ENCODE measurements at places on chromosomes 12 and 14.
A peak's percentile ranks its signal among the peaks of the same experiment; 100 is the strongest.

DNA sequence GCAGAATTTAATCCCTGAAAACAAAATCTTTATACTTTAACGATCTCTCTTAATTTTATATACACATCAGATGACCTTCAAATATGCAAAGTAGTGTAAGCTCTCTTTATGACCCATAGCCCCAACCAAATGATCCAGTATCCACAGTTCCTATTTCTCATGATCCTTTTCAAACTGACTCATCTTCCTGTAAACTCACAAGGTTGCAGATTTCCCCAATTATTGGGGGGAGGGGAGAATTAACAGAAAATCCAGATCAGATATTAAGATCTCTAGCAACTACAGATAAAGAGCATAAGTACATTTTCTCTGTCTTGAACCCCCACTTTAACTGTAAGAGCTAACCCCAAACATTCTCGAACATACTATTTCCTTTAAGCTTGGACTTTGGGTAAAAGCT, 12.5 kb downstream of the GNS start:
- peak; percentile 49 for DNase-seq

DNA sequence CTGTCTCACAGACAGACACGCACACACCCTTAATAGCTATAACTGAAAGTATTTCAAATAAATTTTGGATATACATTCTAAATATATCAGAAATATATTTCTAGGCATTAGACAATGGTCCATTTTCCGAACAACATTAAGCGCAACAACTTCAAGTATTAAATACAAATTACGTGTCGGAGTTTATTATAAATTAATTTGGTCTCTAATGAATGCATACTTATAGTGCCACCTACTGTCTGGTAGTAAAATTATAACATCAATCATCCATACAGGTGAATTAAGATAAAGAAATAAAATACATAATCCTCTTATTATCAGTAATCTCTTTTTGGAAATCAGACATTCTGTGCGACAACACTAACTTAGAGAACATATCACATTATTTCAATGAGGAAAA, 27.2 kb upstream of the CMAS start:
- no peak for DNase-seq

DNA sequence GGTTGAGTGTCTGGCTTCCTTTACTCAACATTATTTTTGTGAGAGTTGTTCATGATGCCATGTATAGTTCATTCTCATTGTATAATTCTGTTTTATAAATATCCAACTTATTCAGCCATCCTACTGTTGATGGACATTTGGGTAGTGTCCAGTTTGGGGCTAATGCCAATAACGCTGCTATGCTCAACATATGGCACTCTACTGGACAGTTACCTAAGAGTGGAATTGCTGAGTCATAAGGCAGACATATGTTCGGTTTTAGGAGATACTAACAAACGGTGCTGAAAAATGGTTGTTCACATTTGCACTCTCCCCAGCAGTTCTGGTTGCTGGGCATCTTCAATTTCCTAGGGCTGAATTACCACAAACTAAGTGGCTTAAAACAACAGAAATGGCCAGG, 28.7 kb upstream of the P2RX4 start:
- DNase-seq, result no peak

DNA sequence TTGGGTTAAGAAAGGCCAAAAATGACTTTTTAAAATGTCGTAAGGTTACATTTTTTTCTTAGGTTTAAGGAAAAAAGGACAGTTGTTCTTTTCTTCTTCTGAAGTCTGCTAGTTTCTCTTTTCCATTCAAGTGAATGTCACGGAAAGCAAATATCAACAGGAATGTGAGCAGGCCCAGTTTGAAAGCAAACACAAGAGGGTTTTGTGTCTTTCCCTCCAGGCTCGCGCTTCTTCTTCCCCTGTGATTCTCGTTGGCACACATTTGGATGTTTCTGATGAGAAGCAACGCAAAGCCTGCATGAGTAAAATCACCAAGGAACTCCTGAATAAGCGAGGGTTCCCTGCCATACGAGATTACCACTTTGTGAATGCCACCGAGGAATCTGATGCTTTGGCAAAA, 85.4 kb downstream of the LRRK2 start:
- DNase-seq, result no peak

- no peak for DNase-seq
Measured at GRCh38 chr14:95320078-95320895, 579 bp upstream of the CLMN start.

DNA sequence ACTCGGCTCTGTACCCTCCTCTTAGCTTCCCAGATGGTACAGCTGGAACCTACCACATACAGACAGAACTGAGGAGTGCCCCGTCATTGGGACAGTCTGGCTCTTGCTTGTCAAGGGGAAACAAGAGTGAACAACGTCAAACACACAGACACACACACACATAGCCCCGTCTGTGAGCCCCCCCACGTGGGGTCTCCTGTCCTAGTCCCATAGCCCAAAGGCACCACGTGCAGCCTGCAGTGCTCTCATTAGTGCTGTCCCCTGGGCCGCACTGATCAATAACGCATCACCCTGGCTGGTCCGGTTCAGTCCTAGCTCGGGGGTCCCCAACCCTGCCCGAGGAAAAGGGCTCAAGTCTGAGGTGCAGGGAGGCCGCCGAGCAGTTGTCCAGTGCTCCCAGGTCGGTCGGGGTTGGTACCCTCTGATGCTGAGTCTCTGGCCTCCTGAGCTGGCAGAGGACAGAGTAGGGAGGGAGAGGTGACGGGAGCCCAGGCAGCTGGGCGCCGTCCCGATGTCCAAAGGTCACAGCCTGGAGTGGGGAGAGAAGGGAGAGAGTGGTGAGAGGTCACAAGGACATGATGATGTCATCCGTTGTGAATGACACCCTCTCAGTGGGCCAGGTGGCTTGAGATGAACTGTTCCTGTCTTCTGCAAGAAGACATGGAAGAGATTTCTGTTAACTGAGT, 105.4 kb upstream of the NOS1 start:
- no peak for DNase-seq

- DNase-seq, result no peak
Measured at GRCh38 chr14:78324353-78324752, 154.2 kb downstream of the NRXN3 start.

DNA sequence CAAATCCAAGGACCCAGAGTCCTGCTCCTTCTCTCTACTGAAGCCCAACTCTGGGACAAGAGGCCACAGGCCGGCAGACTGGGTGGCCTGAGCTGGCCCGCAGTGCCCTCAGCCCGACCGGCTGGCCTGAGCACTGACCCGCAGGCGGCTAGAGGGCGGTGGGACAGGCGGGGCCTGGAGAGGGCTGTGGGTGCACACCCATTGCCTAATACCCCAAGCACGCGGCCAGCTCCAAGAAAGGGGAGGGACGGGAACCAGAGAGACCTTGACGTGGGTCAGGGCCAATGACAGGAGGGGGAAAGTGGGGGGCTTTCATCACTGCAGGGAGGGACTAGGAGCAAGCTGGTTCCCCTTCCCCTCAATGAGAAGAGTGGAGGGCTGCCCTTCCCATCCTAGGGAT, 2.0 kb upstream of the WNT10B start:
- no peak for DNase-seq

GRCh38 chr14:60331201-60332045, 82.4 kb downstream of the PPM1A start:
- DNase-seq, result peak; percentile 44

DNA sequence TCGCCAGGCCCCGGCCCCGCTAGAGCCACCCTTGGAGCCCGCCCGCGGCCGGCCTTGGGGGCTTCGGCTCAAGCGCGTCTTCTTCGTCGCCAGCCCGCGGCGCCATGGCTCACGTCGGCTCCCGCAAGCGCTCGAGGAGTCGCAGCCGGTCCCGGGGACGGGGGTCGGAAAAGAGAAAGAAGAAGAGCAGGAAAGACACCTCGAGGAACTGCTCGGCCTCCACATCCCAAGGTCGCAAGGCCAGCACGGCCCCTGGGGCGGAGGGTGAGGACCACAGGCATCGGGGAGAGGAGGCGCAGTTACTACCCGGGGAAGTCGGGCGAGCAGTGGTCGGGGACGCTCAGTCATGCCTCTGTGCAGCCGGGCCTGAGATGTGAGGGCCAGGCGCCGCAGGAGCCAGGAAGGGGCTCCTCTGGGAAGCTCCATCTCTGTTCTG, 573 bp downstream of the ARL6IP4 start:
- DNase-seq, result no peak

DNA sequence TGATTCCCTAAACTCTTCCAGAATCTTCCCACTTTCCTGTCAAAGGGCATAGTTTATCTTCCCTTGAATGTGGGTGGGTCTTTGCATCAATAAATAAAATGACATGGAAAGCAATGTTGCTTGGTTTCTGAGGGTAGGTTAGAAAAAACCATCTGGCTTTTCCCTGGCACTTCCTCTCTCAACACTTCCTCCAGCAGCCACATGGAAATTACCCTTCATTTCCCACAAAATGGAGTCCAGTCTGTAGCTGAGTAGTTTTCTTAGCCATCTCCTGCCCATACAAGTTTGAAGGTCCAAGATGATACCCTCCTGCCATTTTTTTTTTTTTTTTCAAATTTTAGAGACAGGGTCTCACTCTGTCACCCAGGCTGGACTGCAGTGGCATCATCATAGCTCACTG, 11.1 kb upstream of the NDUFA12 start:
- no peak for DNase-seq

DNA sequence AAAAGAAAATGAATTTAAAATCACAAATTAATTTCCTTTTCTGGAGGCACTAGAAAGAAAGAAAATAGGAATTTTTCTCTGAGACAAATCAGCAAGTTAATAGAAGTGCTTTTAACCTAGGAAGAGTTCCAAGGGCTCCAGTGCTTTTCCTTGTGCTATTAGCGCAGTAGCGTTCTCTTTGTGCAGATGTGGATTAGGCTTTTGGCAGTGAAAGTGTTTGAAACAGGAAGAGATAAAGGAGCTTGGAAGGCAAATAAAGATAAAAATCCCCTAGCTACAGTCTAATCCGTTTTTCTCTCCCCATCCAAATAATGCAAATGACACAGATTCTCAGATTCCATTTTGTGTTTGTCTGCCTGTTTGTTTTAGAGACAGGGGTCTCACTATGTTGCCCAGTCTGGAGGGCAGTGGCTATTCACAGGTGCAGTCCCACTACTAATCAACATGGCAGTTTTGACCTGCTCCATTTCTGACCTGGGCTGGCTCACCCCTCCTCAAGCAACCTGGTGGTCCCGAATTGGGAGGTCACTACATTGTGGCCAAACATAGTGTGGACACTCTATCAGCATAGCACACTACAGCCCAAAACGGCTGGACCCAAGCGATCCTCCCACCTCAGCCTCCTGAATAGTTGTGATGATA, 166.1 kb downstream of the PAWR start:
- DNase-seq, result no peak

DNA sequence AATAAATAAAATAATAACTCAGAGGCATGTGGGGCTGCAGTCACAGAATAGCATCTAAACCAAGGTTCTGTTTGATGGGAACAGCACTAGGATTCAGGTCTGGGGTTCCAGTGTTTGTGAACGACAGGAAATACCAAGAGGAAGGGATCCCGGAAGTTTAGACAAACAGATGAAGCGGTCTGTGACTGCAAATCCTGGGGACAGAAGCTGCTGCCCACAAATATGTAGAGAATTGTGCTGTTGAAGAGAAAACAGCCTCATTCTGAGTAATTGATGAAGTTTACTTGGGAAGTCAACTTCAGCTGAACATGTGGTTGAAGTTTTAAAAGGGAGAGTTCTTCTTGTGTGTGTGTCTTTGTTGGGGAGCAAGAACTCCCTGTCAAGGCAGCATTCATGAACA, 98.4 kb upstream of the TBX5 start:
- DNase-seq, result peak; percentile 62

DNA sequence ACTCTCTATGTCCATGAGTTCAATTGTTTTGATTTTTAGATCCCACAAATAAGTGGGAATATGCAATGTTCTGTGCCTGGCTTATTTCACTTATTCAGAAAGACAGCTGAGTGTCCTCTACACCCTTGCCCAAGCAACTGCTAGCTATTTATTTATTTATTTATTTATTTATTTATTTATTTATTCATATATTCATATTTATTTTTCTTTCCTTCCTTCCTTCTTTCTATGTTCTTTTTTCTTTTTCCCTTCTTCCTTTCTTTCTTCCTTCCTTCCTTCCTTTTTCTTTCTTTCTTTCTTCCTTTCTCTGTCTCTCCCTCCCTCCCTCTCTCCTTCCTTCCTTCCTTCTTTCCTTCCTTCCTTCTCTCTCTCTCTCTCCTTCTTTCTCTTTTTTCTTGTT, 563.4 kb downstream of the BCL11B start:
- no peak for DNase-seq

DNA sequence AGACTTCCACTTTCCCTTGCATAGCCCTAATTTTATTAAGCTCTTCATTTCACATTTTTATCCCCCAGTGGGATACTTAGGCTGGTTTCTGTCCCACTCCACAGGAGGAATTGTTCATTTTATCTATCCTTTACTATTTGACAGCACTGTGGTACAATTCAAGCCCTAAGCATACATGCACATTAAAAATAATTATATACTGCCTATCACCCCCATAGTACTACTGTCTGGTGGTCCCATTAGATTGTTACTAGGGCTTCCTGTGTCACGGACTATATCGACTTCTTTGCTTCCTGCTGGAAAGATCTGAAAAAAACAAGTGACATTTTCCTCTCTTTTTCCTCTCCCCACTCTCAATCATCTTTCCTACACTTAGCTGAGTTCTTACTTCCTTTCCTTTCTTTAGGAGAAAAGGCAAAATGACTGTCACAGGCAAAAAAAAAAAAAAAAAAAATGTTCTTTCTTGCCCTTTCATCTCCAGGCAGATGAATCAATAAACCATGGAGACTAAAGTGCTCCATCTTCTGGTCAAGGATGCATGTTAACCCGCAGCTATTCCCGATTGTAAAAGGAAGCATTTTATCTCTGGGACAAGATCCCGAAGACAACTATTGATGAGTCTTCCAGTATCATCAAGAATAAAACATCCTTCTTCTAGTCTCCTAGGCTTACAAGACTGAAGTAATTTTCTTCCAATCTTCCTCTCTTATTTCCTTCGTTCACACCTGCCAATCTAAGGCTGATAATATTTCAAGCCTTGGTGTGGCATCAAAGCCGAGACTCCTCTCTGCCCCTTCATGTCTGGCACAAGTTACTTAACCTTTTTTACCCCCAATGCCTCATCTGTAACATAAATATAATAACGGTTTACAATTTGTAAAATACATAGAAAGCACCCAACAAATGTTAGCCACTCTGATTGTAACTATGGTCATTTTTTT, 94.4 kb upstream of the PLEKHG7 start:
- DNase-seq, result peak; percentile 68

- DNase-seq, result no peak
Measured at GRCh38 chr12:8519171-8519570, 5.9 kb downstream of the CLEC4D start.

DNA sequence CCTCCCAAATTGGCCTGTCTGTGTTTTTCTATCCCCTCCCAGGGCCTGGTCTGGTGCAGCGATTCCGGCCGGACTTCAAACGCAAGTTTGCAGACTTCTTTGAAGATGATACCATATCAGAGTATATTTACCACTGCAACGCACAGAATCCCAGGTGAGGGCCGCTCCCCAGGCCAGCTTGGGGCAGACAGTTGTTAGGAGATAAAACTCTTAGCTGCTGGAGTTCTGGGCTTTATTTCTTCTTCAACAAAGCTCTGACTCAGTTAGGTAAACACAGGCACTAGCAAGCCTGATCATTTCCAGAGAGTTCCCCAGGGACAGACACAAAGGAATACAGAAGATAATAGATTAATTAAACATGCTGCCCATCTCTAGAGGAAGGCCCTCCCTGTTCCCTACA, 8.3 kb downstream of the ABHD4 start:
- DNase-seq, result no peak

GRCh38 chr12:41100572-41100971, 87.5 kb upstream of the PDZRN4 start:
- no peak for DNase-seq

- DNase-seq, result peak; percentile 36
Measured at GRCh38 chr12:18849761-18850160, 111.8 kb downstream of the CAPZA3 start.
